ENCODE measurements at places on chromosomes 2 and 18. TPM values are rescaled to one million over a fixed set of nuclear protein-coding genes. Genes with fewer than 3 reads are reported as not detected.

GRCh38 chr2:165238295-165238694 lies 919 bp upstream of the SCN2A start:
- H3K27me3 ChIP-seq = no peaks in the 10 kb centered on the region
- H3K36me3 ChIP-seq = no peaks in the 10 kb centered on the region
- no peak overlapping the region for H3K4me3 ChIP-seq
- no peaks in the 10 kb centered on the region for H3K4me1 ChIP-seq

GRCh38 chr2:213934560-213934959 lies 476.3 kb upstream of the VWC2L start:
- no peak overlapping the region for H3K4me3 ChIP-seq
- no peak overlapping the region for H3K27ac ChIP-seq
- H3K4me1 ChIP-seq = 0 out of 2 replicates have a peak, but pooled peaks cover under 1% of the 10 kb centered on the region
- H3K36me3 ChIP-seq = no peaks in the 10 kb centered on the region

- no peaks in the 10 kb centered on the region for H3K36me3 ChIP-seq
- no peak for DNase-seq
- H3K27ac ChIP-seq = no peak overlapping the region
- no peaks in the 10 kb centered on the region for H3K27me3 ChIP-seq
- H3K4me1 ChIP-seq = no peaks in the 10 kb centered on the region
Observed at GRCh38 chr18:49997558-49997957, 184.2 kb upstream of the ACAA2 start.

GRCh38 chr2:9703701-9704221 lies 73.0 kb upstream of the YWHAQ start:
- no peaks in the 10 kb centered on the region for H3K36me3 ChIP-seq
- no peak overlapping the region for H3K4me3 ChIP-seq
- peaks cover 46% of the 10 kb centered on the region for H3K4me1 ChIP-seq
- peak; percentile 71 for DNase-seq
- H3K27ac ChIP-seq = peak overlapping the region; percentile 87
- H3K27me3 ChIP-seq = no peaks in the 10 kb centered on the region

GRCh38 chr2:64760128-64760527 lies 106.4 kb upstream of the SERTAD2 start:
- DNase-seq = no peak
- no peak overlapping the region for H3K4me3 ChIP-seq
- H3K27me3 ChIP-seq = no peaks in the 10 kb centered on the region
- no peaks in the 10 kb centered on the region for H3K4me1 ChIP-seq
- no peaks in the 10 kb centered on the region for H3K36me3 ChIP-seq

- H3K36me3 ChIP-seq = no peaks in the 10 kb centered on the region
- H3K27ac ChIP-seq = no peak overlapping the region
- no peak for DNase-seq
- H3K27me3 ChIP-seq = no peaks in the 10 kb centered on the region
- H3K4me3 ChIP-seq = no peak overlapping the region
- H3K4me1 ChIP-seq = no peaks in the 10 kb centered on the region
Observed at GRCh38 chr18:39341129-39341528, 1775.5 kb upstream of the CELF4 start.

- H3K27ac ChIP-seq = no peak overlapping the region
- no peaks in the 10 kb centered on the region for H3K27me3 ChIP-seq
- no peak for DNase-seq
Observed at GRCh38 chr2:10444463-10444862, 3.7 kb downstream of the ODC1 start.

DNA sequence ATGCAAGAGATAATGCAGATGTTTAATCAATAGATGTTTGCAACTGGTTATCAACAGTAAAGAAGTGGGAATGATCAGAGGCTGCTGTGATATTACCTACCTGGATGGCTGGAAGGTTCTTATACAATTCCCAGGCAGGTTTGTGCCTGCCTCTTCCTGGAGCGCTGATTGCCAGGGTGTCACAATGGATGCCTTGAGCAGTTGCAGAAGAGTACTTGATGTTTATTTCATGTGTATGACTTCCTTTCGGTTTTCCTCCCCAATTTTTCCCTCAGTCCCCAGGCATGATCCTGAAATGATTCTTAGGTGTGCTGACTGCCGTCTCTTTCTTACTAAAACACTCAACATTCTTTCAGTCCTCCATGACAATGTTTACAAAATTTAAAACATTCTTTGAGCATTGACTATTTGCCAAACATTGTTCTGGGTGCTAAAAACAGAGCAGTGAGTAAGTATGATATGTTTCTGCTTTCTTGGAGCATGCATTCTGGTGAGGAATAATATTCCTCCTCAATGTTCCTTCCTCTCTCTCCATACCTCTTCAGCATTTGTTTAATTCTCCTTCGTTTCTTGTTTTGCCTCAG lies 416.6 kb upstream of the TRIB2 start:
- H3K27me3 ChIP-seq = no peaks in the 10 kb centered on the region
- no peak overlapping the region for H3K4me3 ChIP-seq
- no peaks in the 10 kb centered on the region for H3K36me3 ChIP-seq
- no peak overlapping the region for H3K27ac ChIP-seq
- peaks cover 30% of the 10 kb centered on the region for H3K4me1 ChIP-seq

DNA sequence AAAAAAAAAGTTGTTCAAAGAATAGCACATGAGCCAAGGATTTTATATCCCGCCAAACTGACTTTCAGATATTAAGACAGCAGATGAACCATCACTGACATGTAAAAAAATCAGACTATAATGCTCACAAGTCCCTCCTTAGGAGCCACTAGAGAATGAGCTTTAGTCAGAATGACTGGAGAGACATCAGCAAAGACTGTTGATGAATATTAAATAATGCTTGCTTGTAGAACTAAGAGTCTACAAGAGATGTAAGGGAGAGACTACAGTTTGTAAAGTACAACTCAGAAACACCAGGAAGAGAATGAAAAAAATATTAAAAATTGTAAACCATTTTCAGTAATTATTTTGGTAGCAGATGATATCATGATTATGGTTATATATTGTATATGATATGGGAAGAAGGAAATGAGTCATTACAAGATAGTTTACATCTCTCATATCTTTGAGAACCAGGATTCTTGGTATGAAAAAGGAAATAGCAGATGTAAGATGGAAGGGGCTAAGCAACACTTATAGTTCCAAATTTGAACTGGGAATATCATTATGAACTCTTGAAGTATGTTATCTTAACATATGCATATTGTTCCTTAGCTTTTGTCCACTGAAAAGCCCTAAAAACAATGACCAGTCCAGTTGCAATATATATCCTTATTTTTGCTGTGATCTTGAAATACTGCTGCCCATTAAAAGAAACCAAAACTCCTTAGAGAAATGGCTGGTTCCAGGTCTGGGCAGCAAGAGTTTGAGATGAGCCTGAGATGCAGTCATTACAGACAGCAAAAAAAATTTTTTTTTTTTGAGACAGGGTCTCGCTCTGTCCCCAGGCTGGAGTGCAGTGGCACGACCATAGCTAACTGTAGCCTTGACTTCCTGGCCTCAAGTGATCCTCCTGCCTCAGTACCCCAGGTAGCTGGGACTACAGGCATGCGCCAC lies 55.7 kb downstream of the PTPN2 start:
- H3K27me3 ChIP-seq = no peaks in the 10 kb centered on the region
- peak overlapping the region; percentile 7 for H3K27ac ChIP-seq
- peaks cover 43% of the 10 kb centered on the region for H3K36me3 ChIP-seq
- no peaks in the 10 kb centered on the region for H3K4me1 ChIP-seq
- no peak for DNase-seq

GRCh38 chr2:65402780-65403528 lies 29.4 kb downstream of the SPRED2 start:
- no peaks in the 10 kb centered on the region for H3K36me3 ChIP-seq
- H3K4me1 ChIP-seq = peaks cover 24% of the 10 kb centered on the region
- no peak overlapping the region for H3K4me3 ChIP-seq
- no peak overlapping the region for H3K27ac ChIP-seq
- no peaks in the 10 kb centered on the region for H3K27me3 ChIP-seq

DNA sequence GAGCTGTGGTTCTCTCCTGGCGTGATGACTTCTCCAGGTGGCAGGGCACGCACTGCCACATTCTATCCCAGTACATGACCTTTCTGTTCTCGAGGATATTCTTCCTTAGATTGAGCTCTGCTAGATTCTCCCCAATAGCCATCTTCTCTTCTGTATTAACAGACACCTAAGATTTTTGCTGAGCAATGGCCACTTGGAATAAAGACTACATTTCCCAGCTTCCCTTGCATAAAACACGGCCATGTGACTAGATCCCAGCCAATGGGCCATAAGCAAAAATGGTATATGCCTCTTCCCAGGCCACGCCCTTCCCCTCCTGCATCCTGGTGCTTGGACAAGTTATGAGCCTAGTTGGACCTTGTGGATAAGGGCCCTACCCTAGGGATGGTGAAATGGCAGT lies 82.1 kb downstream of the EIF2AK3 start:
- no peaks in the 10 kb centered on the region for H3K27me3 ChIP-seq
- peak; percentile 52 for DNase-seq
- 0 out of 2 replicates have a peak, but pooled peaks cover 12% of the 10 kb centered on the region for H3K4me1 ChIP-seq
- no peak overlapping the region for H3K4me3 ChIP-seq
- no peak overlapping the region for H3K27ac ChIP-seq

- no peak for DNase-seq
- H3K36me3 ChIP-seq = no peaks in the 10 kb centered on the region
- peaks cover 13% of the 10 kb centered on the region for H3K4me1 ChIP-seq
- no peaks in the 10 kb centered on the region for H3K27me3 ChIP-seq
- no peak overlapping the region for H3K27ac ChIP-seq
Observed at GRCh38 chr18:49340446-49340845, 120.0 kb downstream of the DYM start.

GRCh38 chr18:49609256-49610021 lies 47.6 kb downstream of the LIPG start:
- peak overlapping the region; percentile 85 for H3K27ac ChIP-seq
- H3K4me3 ChIP-seq = no peak overlapping the region
- no peaks in the 10 kb centered on the region for H3K27me3 ChIP-seq
- H3K4me1 ChIP-seq = peaks cover 39% of the 10 kb centered on the region
- no peaks in the 10 kb centered on the region for H3K36me3 ChIP-seq
- peak; percentile 97 for DNase-seq

DNA sequence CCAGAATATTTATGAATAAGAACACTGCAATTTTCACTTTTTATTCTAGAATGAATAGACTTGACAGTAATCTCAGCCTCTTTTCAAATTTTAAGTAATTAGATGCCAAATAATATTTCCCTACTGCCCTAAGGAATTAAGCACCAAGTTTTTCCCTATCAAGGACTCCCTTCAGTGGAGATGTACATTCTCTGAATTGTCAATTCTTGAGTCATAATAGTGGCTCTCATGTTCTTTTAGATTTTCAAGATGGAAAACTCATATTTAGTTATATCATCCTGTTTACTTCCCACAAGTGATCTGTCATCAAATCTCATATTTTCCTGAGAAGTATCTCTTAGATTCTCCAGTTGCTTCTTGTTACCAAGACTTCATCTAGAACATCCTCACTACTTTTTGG lies 1248.9 kb upstream of the CHAC2 start:
- no peak for DNase-seq
- no peaks in the 10 kb centered on the region for H3K27me3 ChIP-seq
- no peaks in the 10 kb centered on the region for H3K4me1 ChIP-seq
- H3K27ac ChIP-seq = no peak overlapping the region
- H3K36me3 ChIP-seq = no peaks in the 10 kb centered on the region

- peak overlapping the region; percentile 91 for H3K27ac ChIP-seq
- no peaks in the 10 kb centered on the region for H3K27me3 ChIP-seq
- H3K4me1 ChIP-seq = peaks cover 45% of the 10 kb centered on the region
- DNase-seq = no peak
Observed at GRCh38 chr18:23258566-23259469, 123.5 kb downstream of the CABLES1 start.

GRCh38 chr2:209525331-209525730 lies 101.5 kb downstream of the MAP2 start:
- H3K27ac ChIP-seq = no peak overlapping the region
- H3K4me1 ChIP-seq = peaks cover 11% of the 10 kb centered on the region
- H3K27me3 ChIP-seq = no peaks in the 10 kb centered on the region
- H3K4me3 ChIP-seq = no peak overlapping the region

GRCh38 chr18:61154866-61155265 lies 178.4 kb upstream of the CDH20 start:
- no peak overlapping the region for H3K4me3 ChIP-seq
- no peaks in the 10 kb centered on the region for H3K4me1 ChIP-seq
- no peak overlapping the region for H3K27ac ChIP-seq

GRCh38 chr2:211900518-211900917 lies 638.1 kb downstream of the ERBB4 start:
- H3K4me3 ChIP-seq = no peak overlapping the region
- H3K27me3 ChIP-seq = no peaks in the 10 kb centered on the region
- DNase-seq = no peak

- H3K27me3 ChIP-seq = no peaks in the 10 kb centered on the region
- H3K36me3 ChIP-seq = no peaks in the 10 kb centered on the region
- H3K4me1 ChIP-seq = peaks cover 66% of the 10 kb centered on the region
- DNase-seq = no peak
- no peak overlapping the region for H3K4me3 ChIP-seq
- peak overlapping the region; percentile 83 for H3K27ac ChIP-seq
Observed at GRCh38 chr2:224143526-224143925, 104.4 kb upstream of the SERPINE2 start.

DNA sequence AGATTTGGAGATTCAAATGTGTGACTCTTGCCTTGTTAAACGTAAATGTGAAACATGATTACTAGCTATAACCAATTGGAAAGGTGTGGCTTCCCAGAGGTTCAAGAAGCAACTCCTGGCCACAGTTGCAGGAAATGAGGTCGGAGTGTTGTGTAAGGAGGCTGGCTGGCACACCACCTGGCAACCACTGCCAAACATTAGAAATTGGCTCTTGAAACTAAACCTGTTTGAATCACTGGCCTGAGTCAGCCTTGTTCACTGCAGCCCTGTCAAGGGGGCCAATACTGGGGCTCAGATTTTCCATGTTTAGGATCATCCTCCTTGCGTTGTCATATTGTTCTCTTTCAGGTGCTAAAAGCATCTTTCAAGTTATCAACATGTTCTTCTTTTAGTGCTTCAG lies 206.3 kb downstream of the ARL6IP6 start:
- H3K4me1 ChIP-seq = no peaks in the 10 kb centered on the region
- DNase-seq = no peak
- no peak overlapping the region for H3K27ac ChIP-seq
- H3K4me3 ChIP-seq = no peak overlapping the region

The VWA3B gene
- not detected for total RNA-seq

The CD8A gene
- 0.28 TPM for total RNA-seq

The COL3A1 gene
- not detected for total RNA-seq

The POTEI gene
- total RNA-seq = not detected

The GKN2 gene
- not detected for total RNA-seq

Data from PC-9 (cell line).